ENCODE measurements at places on chromosomes 6 and 20.

GRCh38 chr6:147549531-147549930 lies 41.0 kb downstream of the SAMD5 start:
- no peak for DNase-seq

DNA sequence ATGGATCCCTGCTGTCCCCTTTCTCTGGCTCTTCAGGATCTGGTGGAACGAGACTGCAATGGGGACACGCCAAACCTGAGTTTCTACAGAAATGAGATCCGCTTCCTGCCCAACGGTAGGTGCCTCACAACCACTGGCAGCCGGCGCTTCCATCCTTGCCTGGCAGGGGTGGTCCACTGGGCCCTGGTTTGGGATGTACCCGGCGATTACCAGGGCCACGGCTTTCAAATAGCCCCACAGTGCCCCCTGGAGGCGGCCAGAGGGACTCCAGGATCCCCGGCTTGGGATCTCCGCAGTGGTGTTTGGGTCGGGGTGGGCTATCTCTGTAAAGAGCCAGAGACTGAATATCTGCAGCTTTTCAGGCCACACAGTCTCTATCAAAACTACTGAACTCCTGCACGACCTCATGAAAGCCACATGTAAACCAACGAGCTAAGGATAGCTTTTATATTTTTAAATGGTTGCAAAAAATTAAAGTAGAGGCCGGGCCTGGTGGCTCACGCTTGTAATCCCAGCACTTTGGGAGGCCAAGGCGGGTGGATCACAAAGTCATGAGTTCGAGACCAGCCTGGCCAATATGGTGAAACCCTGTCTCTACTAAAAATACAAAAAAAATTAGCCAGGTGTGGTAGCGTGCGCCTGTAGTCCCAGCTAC lies 3.7 kb downstream of the OGFR start:
- DNase-seq = peak; percentile 39

GRCh38 chr6:68497927-68498326 lies 137.2 kb upstream of the ADGRB3 start:
- no peak for DNase-seq

DNA sequence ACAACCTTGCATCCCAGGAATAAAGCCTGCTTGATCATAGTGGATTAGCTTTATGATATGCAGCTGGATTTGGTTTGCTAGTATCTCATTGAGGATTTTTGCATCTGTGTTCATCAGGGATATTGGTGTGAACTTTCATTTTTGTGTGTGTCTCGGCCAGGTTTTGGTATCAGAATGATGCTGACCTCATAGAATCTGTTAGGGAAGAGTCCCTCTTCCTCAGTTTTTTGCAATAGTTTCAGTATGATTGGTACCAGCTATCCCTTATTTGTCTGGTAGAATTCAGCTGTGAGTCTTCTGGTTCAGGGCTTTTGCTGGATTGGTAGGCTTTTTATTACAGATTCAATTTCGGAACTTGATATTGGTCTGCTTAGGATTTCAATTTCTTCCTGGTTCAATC lies 132.5 kb downstream of the ZFAND3 start:
- no peak for DNase-seq

GRCh38 chr6:40832691-40833090 lies 206.3 kb downstream of the UNC5CL start:
- DNase-seq = no peak

DNA sequence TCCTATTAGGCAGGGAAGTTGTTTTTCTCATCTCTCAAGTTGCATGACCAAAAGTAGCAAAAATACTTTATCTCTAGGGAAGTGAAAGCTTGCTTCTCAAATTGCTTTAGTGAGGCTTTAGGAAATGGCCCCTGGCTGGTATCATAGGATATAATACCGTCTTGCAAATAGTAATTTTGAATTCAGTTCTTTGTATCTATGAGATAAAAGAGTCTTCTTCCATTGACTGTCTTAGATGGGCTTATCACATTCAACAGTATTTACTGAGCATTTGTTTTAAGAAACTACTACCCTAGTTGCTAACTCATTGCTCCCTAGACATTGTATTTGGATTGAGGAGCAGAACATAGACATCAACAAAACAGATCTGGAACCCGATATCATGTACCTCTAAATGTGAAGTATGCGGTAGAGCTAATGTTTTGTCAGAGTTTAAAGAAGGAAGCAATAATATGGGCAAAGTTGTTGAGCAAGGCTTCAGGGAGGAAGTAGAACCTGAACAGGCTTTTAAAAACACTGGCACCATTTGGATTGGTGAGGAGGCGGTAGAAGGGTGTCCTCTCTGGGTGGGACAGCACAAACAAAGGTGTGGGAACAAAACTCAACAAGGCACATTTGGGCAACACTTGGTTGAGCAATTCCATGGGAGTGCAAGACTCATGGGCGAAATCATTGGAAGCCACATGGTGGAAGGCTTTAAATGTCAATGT lies 101.5 kb downstream of the SGK1 start:
- DNase-seq = peak; percentile 24

DNA sequence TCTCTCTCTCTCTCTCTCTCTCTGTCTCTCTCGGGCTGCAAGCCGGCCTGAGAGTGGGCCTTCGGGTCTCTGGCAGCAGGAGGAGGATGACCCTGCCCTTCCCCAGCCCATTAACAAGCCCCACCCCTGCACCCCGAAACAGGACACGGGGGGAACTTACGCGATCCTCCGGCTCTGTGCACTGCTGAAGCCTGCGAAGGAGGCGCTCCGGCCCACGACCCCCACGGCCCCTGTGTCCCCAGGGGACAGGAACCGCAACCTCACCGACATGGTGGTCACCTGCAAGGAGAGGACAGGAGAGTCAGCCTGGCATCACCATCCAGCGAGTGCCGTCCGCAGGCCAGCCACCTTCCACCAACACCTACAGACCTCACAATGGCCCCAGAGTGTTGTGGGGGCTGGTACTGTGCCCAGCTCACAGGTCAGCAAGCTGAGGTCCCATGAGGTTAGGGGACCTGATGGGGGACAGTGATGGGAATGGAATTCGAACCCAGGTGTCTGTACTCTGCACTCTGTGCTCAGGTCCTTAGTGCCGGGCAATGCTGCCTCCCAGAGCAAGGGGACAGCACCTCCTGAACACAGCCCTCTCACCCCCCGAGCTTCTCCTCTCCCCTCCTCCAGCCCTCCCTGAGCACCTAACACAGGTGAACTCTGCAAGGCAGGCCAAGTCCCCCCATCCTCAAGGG lies 60.6 kb downstream of the RIPOR3 start:
- no peak for DNase-seq

DNA sequence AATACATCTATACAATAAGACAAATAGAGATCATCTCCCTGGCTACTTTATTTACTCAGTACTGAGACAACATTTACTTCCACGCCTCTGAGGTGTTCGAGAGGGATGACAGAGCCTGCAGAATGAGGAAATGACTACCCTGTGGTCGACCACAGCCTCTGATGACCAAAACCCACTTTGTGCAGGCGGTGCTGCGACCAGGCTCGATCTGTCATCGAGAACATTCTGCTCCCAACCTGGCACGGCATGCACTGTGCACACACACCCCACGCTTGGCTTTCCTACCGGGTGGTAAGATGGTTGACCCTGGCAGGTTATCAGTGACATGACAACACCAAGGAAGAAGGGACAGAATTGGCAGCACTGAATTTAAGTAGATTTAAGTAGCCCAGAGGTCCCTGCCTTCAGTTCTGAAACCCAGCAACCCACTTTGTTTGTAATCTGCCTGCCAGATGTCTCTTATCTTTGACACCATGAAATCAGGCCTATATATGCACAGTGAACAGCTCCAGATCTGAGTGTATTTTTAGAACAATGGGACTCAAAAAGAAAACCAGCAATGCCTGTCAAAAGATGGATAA lies 42.6 kb downstream of the TTI1 start:
- no peak for DNase-seq

GRCh38 chr6:47032974-47033765 lies 9.0 kb downstream of the ADGRF1 start:
- no peak for DNase-seq

GRCh38 chr20:49395183-49395582 lies 87.3 kb downstream of the KCNB1 start:
- DNase-seq = no peak

DNA sequence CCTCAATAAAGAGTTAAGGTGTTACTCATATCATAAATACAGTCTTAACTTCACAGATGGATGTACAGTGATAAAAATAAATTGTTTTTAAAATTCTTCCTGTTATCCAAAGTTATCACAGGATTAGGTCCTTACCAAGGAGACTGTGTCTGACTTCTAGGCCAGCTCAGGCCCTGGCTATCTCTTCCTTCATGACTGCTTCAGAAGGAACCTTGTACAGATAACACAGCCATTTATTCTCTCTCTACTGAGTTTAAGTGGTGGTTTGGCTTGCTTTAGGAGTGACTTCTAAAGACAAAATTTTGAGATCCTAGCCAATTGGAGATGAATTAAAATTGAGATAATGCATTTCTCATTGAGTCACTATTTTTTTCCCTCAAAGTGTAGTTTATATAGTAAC lies 40.8 kb upstream of the RNF182 start:
- no peak for DNase-seq

DNA sequence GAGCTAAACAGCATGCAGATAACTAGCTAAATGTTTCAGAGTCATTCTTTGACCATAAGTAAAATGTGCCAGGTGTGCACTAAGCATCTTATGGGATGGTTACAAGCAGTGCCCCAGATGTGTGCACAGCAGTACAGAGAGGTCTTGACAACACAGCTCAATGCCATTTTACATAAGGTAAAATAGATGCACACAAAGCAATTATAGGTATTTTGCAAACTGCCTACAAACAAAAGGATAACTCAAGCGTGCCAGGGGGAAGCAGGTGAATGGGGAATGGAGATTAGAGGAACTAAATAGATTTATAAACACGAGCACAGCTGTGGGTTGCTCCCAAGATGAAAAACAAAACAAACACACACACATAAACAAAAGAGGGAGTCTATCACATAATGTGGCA lies 64.8 kb downstream of the SLC2A10 start:
- no peak for DNase-seq

GRCh38 chr20:63919130-63919529 lies 24.2 kb downstream of the DNAJC5 start:
- DNase-seq = peak; percentile 47

Measured in hippocampal formation (tissue), 2 donors.